ENCODE measurements at places on chromosomes 3 and 15. TPM values are rescaled to one million over a fixed set of nuclear protein-coding genes. Genes with fewer than 3 reads are reported as not detected.

The MED12L gene
- 0.23 TPM for total RNA-seq

GRCh38 chr3:126049289-126050049, 34.5 kb downstream of the SLC41A3 start:
- DNase-seq, result no peak

DNA sequence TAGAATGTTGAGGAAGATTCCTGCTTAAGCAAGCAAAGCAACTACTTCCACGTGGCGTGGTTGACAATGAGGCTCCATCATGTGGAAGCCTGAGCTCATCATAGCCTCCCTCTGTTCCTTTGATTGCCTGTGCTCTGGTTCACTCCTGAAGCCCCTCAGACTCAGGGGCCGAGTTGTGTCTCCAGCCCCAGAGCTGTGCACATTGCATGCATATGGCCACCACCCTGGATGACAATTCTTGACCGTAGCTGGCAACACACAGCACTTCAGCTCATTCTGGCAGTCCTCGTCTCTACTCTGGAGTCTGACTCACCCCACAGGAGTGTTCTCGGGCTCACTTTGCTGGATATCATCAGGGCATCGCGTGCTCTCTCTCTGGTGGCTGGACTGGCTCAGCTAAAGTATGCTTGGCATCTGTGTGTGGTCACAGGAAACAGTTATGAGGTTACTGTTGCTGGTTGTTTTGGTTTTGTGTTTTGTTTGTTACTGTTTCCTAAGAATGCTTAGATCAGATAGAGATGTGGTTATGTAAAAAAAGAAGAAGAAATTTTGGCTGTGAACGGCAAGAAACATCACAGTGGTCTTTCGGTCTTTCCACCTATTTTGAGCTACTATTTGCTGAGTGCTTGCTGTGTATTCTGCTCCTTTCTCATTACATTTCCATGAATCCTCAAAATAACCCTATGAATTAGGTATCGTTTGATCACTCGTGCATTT, 41.6 kb upstream of the MRPS22 start:
- DNase-seq, result no peak

The VPS39 gene
- 56.7 TPM for total RNA-seq
